ENCODE measurements at places on chromosomes 6 and 20.

DNA sequence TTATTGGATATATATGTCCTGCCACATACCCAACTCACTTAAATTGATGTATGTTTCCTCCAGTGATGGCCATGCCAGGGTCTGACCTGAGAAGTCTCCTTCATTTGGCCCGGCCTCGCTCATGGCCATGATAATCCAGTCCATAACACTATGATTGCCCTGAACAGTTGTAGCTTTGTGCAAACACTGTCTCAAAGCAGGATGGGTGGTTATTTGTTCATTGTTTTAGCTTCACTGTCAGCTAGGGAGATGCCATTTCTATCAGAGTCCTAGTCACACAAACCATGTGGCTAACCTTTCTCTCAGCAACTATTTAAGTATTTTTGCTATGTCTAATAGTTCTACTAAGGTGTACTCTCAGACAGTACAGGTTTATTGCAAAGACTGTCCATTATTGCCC, 47.6 kb upstream of the ZNF337 start:
- no peak for DNase-seq

DNA sequence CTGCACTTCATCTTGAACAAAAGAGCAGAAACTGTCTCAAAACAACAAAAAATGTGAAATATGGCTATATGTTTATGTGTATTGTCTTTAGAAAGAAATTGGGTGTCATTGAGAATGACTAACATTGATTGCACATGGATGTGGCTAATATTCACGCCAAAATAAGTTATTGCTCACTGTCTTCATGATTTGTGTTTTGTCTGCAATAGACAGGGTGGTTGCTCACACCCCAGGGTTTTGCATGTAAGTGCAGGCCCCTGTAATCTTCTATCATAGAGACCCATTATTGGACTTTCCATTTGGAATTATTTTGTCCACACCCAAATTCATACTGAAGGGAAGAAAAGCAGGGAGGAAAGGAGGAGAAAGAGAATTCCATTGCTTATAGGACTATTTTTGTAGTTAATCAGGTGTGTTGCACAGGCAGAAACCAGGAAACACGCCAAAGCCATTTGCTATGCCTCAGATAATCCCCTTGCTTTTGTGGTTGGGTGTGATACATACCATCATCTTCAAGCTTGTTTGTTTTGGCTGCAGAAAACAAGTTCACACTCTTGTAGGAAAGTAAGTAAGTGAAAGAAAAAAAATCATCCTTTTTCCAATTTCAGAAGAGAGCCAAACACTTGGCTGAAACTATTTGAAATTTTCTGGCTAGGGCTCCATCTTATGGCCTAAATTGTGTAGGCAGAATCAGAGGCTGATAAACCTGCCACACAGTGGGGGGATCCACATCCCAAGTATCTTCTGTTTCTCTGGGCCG, 214.1 kb downstream of the COL12A1 start:
- no peak for DNase-seq

- no peak for DNase-seq
These were observed 86.9 kb downstream of the TBC1D32 start for GRCh38 chr6:121247386-121247785.

GRCh38 chr20:32535316-32535952, 49.7 kb downstream of the NOL4L start:
- DNase-seq, result no peak

GRCh38 chr6:15369838-15370237, 124.0 kb downstream of the JARID2 start:
- peak; percentile 35 for DNase-seq

GRCh38 chr6:139137706-139138105, 2.8 kb downstream of the HECA start:
- DNase-seq, result no peak

- no peak for DNase-seq
These were observed 6.9 kb upstream of the ZBTB12 start for GRCh38 chr6:31908791-31909190.

GRCh38 chr6:79548304-79548703, 11.1 kb upstream of the LCA5 start:
- no peak for DNase-seq

Measured in coronary artery (tissue), 2 donors.